Stimulated activated CD4-positive, alpha-beta T cell treated with anti-CD3 and anti-CD28 coated beads, Interleukin-4, amount 100 ng/mL, for 1 hour (primary cell): ENCODE measurements at places on chromosomes 2 and 18.

DNA sequence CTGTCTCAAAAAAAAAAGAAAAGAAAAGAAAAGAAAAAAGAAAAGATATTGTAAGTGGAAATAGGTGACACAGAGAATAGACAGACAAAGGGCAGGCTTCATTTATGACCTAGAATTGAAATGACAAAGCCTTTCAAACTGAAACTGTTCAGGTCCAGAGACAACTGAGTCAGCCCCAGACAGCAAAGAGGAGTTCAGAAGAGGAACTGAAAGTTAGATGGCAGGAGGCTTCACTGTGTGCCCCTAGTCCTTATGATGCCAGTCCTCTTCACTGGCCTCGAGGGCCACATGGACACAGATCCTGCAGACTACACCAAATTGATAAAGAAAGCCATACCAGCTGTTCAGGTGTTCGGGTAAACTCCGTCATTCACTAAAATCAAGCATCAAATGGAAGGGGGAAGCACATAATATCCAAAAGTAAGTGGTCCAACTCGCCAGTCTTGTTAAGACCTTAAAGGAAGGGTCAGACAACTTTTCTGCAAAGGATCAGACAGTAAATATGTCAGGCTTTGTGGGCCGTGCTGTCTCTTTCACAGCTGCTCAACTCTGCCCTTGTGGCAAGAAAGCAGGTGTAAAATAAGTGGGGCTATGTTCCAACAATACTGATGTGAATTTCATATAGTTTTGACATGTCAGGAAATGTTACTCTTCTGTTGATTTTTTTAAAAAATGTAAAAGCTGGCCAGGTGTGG is 231.9 kb upstream of the MGAT5 start:
- DNase-seq: no peak

DNA sequence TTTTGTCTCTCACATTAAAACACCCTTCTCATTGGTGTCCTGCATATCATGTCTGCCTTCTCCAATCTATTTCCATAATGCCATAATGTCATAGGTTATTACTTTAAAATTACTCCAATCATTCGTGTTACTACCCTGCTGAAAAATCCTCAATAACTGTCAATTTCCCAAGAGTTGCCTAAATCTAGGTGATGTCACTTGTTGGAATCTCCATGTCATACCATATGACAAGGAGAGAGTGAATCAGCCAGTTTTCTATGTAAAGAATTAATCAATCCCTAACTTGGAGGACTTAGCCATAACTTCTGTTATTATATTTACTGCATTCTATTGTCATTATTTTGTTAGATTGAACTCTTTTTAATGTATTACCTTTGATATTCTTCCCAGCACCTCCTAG is 62.5 kb downstream of the PHLPP1 start:
- no peak for DNase-seq

DNA sequence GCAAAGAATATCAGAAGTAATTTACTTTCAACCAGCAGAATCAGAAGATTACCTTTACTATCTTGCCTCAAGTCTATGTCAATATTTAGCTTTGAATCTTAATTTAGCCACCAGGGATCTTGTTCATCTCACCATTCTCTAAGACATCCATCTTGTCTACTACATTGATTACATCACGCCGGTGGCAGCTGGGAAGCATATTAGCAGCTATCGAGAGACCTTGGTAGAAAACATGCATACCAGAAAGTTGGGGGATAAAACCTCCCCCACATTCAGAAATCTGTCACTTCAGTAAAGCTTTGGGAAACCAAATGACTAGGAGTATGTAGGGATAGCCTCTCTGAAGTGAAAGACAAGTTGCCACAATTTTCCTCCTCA is 703.8 kb upstream of the FSHR start:
- no peak for DNase-seq

DNA sequence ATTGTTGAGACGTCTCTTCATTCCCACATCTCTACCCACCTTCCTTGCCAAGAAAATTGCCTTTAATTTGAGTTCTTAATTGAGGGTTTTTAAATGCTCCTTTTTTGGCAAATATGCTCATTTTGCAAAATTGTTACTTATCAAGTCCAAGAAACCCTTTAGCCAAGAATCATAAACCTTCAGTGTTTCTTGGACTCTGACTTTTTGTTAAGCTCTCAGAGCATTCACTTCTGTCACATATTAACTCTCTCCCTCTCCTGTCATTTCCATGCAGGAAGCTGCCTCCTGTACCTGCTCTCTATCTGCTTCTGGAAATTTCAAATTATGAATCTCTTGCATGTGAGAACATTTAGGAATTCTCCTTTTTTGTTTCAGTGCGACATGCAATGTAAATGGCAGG is 100.0 kb upstream of the PIEZO2 start:
- no peak for DNase-seq

DNA sequence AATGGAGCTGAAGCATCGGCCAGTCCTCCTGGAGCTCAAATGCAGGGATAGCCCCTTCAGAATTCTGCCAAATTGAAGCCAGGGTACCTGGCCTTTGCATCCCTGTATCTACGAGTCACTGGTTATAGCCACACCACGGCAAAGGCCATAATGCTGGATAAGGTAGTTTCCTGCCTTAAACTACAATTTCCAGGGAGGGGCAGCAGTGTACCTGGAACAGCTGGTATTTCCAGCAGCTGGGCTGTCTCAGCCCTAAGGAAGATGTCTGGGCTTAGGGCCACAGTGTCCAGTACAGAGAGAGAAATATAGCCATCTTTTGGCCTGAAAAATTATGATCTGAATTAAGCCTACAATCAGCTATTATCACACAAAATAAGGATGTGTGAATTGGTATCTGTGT is 180.3 kb downstream of the GCA start:
- no peak for DNase-seq

DNA sequence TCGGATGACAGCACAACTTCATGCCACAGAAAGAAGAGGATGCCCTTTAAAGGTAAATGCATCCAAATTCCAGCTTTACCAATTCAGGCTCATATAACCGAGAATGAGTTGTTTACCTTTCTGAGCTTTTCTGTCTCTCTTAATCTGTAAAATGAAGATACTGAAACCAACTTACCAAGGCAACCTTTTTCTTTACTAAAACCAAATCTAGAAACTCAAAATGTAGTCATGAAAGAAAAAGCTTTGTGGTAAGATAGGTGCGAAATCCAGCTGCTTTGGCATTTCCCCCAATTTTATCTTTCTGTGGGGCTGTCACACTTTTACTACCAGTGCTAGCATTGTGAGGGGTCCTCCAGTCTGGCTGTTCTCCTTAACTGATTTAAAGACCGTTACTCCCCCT is 240.4 kb downstream of the IKZF2 start:
- no peak for DNase-seq

GRCh38 chr2:176105730-176106580 is 1.1 kb upstream of the HOXD11 start:
- DNase-seq: no peak

DNA sequence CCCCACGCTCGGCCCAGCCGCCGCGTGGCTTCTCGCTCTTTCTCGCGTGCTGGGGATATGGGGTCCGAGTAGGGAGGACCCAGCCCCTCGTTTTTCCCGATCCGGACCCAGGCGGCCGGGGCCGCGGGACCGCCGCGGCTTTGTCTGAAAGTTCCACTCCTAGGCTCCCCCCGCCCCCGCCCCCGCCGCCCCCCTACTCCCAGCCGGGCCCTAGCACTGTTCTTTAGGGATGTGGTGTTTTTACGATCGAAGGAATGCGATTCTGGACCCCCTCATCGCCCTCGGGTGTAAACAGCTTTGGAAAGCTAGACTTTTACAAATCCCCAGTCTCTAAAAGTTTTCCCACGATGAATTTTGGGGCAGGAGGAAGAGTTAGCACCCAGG is 819 bp downstream of the TGIF1 start:
- DNase-seq: no peak
